ENCODE measurements at places on chromosomes 2 and 18. TPM values are rescaled to one million over a fixed set of nuclear protein-coding genes. Genes with fewer than 3 reads are reported as not detected.

DNA sequence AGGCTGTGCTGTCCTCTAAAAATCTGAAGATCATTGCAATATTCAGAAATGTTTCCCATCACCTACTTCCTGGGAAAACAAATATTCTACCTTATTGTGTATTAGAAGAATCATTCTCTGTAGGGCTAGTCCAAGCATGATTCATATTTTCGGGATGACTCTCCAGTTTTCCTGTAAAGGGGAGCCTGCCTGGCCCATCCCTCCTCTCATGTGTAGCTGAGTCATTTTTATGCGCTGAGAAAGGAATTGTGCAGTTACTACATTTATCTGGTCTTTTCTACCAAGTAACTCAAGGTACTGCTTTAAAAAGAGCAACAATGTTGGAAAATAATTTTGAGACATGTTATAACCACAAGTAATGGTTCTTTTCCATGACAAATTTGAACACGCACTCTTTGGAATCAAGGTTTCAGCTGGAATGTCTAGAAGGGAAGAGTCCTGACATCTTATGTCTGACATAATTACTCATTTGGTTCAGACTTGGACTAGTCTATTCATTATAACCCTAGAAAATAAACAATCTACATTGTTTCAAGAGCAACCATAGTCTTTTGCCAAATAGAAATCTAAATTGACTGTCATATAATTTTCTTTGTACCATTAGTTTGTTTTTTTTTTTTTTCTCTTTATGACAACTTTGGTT, 6.6 kb downstream of the DSG3 start:
- H3K27ac ChIP-seq, result peak overlapping the region; percentile 96
- no peak overlapping the region for H3K4me3 ChIP-seq
- peak; percentile 74 for DNase-seq
- H3K36me3 ChIP-seq, result no peaks in the 10 kb centered on the region

DNA sequence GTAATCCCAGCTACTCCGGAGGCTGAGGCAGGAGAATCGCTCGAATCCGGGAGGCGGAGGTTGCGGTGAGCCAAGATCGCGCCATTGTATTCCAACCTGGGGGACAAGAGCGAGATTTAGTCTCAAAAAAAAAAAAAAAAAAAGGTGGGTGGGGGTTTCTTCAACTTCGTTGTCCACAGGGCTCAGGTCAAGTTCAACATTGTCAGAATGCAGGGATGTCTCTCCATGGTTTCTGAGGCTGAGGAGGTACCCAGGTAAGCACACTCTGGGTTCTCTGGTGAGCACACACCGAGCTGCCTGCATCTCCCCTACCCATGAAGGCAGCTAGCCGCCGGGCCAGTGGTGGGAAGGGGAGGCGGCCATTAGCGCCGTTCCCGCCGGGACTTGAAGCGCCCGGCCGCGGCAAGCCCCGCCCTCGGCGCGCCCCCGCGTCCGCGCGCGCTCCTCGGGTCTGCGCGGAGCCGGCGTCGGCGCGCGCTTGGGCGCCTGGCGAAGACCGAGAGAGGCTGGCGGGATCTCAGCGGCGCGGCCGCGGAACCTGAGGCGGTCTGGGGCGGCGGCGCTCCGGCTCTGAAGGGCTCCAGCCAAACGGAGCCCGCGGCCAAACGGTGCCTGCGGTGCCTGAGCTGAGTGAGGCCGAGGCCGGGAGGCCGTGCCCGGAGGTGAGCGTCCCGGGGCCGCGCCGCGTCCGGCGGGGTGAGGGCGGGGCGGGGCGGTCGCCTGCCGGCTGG, at the start of gene UBXN2A:
Gene UBXN2A (plus strand): TSS at position 477 of the 731 bp plus-strand sequence. CDS start 17,852 bp downstream, outside the sequence.
- H3K36me3 ChIP-seq, result no peaks in the 10 kb centered on the region
- peaks cover 10% of the 10 kb centered on the region for H3K4me1 ChIP-seq
- DNase-seq, result peak; percentile 87
- H3K27ac ChIP-seq, result 0 out of 2 replicates have a peak within 1 kb of the TSS, but pooled peaks have one; percentile 5
- H3K27me3 ChIP-seq, result no peaks in the 10 kb centered on the region
- H3K4me3 ChIP-seq, result peak within 1 kb of the TSS; percentile 90

GRCh38 chr2:55786280-55786679, 92.6 kb upstream of the PNPT1 start:
- DNase-seq, result no peak
- no peaks in the 10 kb centered on the region for H3K36me3 ChIP-seq
- H3K4me1 ChIP-seq, result peaks cover 4% of the 10 kb centered on the region
- no peak overlapping the region for H3K27ac ChIP-seq

- H3K4me3 ChIP-seq, result no peak overlapping the region
- peaks cover 25% of the 10 kb centered on the region for H3K36me3 ChIP-seq
- H3K27me3 ChIP-seq, result no peaks in the 10 kb centered on the region
- H3K4me1 ChIP-seq, result no peaks in the 10 kb centered on the region
- DNase-seq, result no peak
Measured at GRCh38 chr18:79733986-79734770, 54.6 kb downstream of the CTDP1 start.

DNA sequence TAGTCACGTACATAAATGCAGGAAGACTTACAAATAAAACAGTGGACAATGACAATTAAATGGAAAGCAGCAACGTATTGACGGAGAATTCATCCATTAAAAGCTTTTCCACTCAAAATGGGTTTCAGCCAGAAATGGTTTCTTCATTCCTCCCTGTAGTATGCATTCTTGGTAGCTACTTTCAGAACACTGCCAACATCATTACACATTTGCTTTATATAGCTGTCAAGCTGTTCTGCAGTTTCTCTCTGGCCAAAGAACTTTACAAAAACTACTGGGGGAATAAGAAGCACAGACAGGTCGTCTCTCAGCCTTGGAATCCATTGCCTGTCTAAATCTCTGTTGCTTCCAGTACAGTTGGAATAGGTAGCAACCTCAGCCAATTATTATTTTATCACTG, 84.1 kb upstream of the NCKAP5 start:
- H3K4me3 ChIP-seq, result no peak overlapping the region
- no peaks in the 10 kb centered on the region for H3K4me1 ChIP-seq
- H3K27me3 ChIP-seq, result no peaks in the 10 kb centered on the region
- no peaks in the 10 kb centered on the region for H3K36me3 ChIP-seq

Gene CROCC2
- total RNA-seq, result not detected

Gene LCT
- total RNA-seq, result not detected

Gene DSC3
- 11.1 TPM for total RNA-seq
